Body of pancreas (tissue), 4 donors: ENCODE measurements at places on chromosomes 4 and X. TPM values are rescaled to one million over a fixed set of nuclear protein-coding genes. Genes with fewer than 3 reads are reported as not detected.

Gene CPZ
- total RNA-seq = 0.66 TPM

- no peak overlapping the region for H3K27ac ChIP-seq
- H3K36me3 ChIP-seq = no peaks in the 10 kb centered on the region
Observed at GRCh38 chr4:105504744-105505143, 30.9 kb upstream of the PPA2 start.

DNA sequence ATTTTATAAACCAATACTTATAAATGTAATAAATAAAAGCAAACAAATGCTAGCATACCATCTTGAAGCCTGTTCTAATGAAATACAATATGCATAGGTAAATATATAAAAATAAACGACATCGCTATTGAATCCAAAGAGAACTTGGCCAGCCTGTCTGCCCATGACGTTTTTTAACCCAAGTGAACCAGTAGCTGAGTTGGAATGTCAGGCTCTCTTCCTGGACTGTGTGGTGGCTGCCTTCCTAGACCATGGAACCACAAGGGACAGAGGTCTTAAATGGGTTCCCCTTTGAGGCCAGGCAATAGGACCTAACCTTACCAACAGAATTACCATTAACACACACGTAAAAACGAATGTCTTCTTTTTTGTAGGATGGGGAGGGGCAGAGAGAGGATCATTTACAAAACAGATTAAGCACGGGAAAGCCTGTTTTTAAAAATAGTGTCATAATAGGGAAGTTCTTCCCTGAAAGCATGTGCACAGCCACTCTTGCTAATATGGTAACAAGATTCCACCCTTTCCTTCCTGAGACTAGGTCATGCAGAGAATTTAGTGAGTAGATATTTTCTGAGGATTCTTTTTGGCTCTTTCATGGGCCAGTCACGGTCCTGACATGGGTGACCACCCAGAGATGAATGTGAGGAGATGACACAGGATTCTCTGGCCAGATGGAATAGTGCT lies 69.4 kb upstream of the ACSL1 start:
- no peak overlapping the region for H3K4me3 ChIP-seq
- H3K27me3 ChIP-seq = no peaks in the 10 kb centered on the region
- no peaks in the 10 kb centered on the region for H3K36me3 ChIP-seq
- peaks cover 12% of the 10 kb centered on the region for H3K4me1 ChIP-seq
- no peak overlapping the region for H3K27ac ChIP-seq

GRCh38 chrX:126485409-126485808 lies 67.2 kb downstream of the DCAF12L1 start:
- no peaks in the 10 kb centered on the region for H3K27me3 ChIP-seq
- DNase-seq = no peak
- H3K4me3 ChIP-seq = no peak overlapping the region
- H3K4me1 ChIP-seq = no peaks in the 10 kb centered on the region
- H3K27ac ChIP-seq = no peak overlapping the region
- H3K36me3 ChIP-seq = no peaks in the 10 kb centered on the region

- H3K27ac ChIP-seq = no peak overlapping the region
- DNase-seq = no peak
- H3K36me3 ChIP-seq = no peaks in the 10 kb centered on the region
- no peaks in the 10 kb centered on the region for H3K4me1 ChIP-seq
Observed at GRCh38 chr4:106671716-106672115, 303.1 kb upstream of the GIMD1 start.
